ENCODE measurements at places on chromosomes 12 and 14. TPM values are rescaled to one million over a fixed set of nuclear protein-coding genes. Genes with fewer than 3 reads are reported as not detected.
A peak's percentile ranks its signal among the peaks of the same experiment; 100 is the strongest.

The GPD1 gene
- total RNA-seq, result 0.20 TPM

The SPTB gene
- total RNA-seq, result 0.07 TPM

The ELK3 gene
- 7.7 TPM for total RNA-seq

The TMPRSS12 gene
- not detected for total RNA-seq

The CCDC198 gene
- not detected for total RNA-seq

The SLC38A2 gene
- total RNA-seq, result 219 TPM

The PTPRO gene
- 0.47 TPM for total RNA-seq

The MYF6 gene
- total RNA-seq, result not detected

The TMEM63C gene
- 3.3 TPM for total RNA-seq

DNA sequence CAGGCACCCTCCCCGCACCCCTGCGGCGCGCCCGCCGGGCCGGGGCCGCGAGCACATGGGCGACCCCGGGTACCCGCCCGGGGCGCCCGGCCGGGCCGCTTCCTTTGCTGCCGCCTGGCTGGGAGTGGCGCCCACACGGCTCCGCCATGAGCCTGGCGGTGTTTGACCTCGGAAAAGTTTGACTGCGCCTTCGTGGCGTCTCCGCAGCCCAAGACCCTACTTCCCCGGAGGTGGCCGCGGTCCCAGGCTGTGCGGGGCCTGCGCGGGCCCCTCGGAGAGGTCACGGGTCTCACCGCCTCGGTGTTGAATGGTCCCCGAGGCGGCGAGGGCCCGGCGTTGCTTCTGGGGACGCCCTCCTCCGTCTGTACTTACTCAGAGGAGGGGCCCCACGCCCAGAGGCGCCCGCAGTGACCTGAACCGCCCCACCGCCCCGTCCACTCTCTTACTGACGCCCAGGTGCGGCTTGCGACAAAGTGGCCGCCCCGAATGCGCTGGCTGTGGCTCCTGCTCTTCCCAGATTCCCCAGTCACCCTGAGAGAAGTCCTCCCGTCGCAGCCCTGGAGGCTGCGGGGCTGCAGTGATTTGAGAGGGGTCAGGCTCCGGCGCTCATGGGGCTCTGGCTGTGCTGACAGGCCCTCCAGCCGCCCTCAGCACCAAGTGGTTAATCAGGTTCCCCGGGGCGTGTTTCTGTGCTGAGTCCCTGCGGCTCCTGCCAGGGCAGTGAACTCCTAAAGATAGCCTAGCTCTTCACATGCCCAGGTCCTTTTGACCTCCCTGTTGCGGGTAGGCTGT, 5.8 kb downstream of the KMT5A start:
- peaks cover 36% of the 10 kb centered on the region for H3K4me1 ChIP-seq
- peak overlapping the region; percentile 84 for H3K27ac ChIP-seq
- H3K4me3 ChIP-seq, result peak overlapping the region; percentile 83

DNA sequence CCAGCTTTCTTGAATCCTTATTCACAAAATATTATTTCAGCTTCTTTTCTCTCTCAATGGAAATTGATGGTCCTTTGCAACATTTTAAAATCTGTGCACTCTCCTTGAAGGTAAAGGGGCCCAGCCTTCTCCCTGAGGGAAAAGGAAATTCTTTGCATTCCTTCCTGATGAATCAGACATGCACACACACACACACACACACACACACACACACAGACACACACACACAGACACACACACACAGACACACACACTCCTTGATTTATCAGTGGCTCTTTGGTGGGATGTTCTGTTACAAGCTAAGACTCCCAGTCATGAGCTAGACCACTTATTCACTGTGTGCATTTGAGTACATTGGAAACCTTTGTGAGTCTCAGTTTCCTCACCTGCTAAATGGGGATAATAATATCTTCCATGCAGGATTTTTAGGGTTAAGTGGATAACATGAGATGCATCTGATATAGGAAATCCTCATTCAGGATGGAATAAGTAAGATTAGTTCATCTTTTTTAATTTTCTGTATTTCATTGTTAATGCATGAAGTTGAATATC, 45.1 kb upstream of the HMGA2 start:
- no peak overlapping the region for H3K4me3 ChIP-seq
- peaks cover 8% of the 10 kb centered on the region for H3K27me3 ChIP-seq
- no peak overlapping the region for H3K27ac ChIP-seq
- H3K36me3 ChIP-seq, result no peaks in the 10 kb centered on the region
- H3K4me1 ChIP-seq, result no peaks in the 10 kb centered on the region

DNA sequence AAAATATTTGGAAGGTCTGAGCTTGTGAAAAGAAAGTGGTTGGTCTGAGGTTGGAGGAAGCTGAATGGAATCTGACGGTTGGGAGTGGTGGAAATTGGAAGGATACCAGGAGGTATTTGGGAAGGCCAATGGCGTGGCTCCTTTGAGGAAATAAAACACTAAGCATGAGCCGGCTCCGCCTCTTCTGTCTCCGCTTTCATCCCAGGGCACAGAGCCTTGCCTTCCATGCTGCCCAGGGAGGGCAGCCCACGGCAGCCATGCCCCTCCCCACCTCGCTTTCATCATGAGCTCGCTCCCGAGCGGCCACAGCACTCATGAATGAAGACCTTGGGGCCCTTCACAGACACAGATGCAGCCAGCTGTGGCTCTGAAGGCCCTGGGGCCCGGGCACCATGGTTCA, 36.2 kb downstream of the HSP90AA1 start:
- no peaks in the 10 kb centered on the region for H3K4me1 ChIP-seq
- no peak overlapping the region for H3K4me3 ChIP-seq
- H3K27ac ChIP-seq, result no peak overlapping the region
- H3K36me3 ChIP-seq, result peaks cover 33% of the 10 kb centered on the region
- H3K27me3 ChIP-seq, result no peaks in the 10 kb centered on the region

DNA sequence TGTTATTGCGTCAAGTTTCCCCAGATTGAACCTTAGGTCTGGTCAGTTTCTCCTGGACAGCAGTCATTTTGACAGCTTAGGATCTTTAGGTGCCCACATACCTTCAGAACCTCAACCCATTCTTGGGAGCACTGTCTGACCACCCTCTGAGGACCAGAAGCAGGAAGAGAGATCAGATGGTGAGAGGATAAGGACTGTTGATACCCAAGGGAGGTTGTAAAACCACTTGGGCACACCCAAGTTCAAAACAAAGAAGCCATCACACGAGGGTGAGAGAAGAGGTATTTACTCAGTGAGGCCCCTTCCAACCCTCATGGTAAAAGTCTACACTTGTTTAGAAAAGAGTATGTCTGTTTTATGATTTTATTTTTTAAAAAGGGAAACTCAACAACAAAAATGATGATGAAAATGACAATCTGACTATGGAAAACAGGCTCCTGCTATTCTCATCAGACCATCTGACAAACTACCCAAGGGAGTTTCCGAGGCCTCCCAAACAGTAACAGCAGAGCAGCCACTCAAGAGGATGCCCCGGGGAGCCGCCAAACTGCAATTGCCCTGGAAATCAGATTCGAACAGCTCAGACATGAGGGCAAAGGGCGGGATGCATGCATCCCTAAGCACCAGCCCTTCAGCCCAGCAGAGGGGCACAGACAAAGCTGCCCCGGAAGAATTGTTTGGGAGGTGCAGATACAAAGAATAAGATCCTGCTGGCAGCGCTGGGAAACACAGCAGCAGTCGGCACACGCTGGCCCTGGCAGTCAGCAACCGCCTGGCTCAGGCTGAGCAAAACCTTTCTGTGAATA, 162.6 kb upstream of the PLEKHG7 start:
- peaks cover 23% of the 10 kb centered on the region for H3K36me3 ChIP-seq
- H3K4me1 ChIP-seq, result peaks cover 59% of the 10 kb centered on the region
- H3K27ac ChIP-seq, result peak overlapping the region; percentile 94
- peak; percentile 29 for DNase-seq
- H3K4me3 ChIP-seq, result no peak overlapping the region

GRCh38 chr14:90795744-90796143, 20.5 kb downstream of the TTC7B start:
- no peak for DNase-seq
- H3K4me1 ChIP-seq, result no peaks in the 10 kb centered on the region
- H3K36me3 ChIP-seq, result no peaks in the 10 kb centered on the region
- no peak overlapping the region for H3K27ac ChIP-seq
- H3K27me3 ChIP-seq, result no peaks in the 10 kb centered on the region

DNA sequence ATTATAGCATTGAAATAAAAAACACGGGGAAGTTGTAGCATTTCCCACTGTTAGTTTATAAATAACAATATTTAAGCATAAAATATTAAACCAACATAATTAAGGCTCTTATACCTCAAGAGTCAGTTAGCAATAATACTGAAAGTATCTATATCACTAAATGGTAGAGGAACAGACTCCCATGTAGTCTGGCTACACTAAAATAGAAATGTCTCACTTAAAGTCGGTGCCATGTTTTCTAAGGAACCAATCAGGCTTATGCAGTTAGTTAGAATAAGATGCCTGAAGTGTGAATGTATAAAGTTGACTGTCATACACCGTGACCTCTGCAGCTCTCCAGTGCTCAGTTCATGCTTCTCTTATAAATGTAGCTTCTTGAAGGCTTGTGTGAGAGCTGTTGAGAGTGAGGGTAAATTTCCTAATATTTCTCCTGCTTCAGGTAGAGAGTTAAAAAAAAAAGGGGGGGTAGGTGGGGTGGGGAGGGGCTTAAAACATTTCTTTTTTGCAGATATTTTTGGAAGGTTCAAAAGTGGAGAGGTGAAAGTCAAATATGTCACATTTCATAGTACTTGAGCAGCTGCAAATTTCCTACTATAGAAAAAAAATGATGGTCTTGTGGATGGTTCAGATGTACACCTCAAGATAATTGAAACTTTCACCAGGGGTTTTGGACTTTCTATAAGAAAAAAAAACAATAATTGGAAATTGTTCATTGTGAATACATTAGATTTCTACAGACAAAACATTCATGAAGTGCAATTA, 64.5 kb downstream of the PTCSC3 start:
- H3K27ac ChIP-seq, result no peak overlapping the region
- H3K4me1 ChIP-seq, result no peaks in the 10 kb centered on the region
- no peak overlapping the region for H3K4me3 ChIP-seq
- no peak for DNase-seq

DNA sequence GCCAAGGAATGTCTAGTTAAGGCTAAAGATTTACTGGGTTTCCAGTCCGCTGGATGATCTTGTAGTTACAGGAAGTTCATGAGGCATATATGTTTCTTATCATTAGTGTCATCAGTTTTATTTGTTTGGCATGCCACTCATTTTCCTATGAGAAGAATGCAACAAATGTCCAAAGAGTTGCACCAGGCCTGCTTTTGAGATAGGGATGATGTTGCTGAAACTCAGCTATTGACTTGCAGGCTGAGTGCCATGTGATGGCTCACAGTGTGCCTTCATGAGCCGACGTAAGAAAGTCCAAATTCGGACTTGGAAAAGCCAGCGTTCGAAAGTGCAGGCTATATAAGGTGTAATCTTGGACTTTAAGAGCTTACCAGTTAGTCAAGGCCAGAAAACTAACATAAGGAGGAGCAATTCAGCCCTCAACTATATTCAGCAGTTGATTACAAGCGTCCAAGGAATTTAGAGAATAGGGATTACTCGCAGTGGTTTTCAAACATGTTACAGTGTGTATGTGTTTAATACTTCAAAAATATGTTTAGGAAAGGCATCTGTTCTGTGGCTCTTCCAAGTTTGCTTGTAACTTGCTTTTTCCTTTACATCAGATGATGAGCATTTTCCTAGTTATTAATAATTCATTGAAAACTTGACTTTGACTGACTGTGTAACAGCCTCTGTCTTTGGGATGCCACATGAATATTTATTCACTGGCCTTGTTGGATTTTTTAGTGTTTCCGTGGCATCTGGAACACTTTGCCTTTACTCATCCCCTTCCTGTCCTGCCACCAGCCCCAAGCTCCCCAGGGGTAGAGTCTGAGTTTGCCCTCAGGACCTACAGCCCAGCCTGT, 101.3 kb downstream of the LGMN start:
- peaks cover 54% of the 10 kb centered on the region for H3K36me3 ChIP-seq
- H3K27ac ChIP-seq, result peak overlapping the region; percentile 64
- H3K27me3 ChIP-seq, result no peaks in the 10 kb centered on the region
- no peak for DNase-seq
- peak overlapping the region; percentile 15 for H3K4me3 ChIP-seq

GRCh38 chr12:6230321-6231110, 30.3 kb downstream of the CD9 start:
- no peaks in the 10 kb centered on the region for H3K36me3 ChIP-seq
- H3K4me1 ChIP-seq, result peaks cover 28% of the 10 kb centered on the region
- peak; percentile 86 for DNase-seq

DNA sequence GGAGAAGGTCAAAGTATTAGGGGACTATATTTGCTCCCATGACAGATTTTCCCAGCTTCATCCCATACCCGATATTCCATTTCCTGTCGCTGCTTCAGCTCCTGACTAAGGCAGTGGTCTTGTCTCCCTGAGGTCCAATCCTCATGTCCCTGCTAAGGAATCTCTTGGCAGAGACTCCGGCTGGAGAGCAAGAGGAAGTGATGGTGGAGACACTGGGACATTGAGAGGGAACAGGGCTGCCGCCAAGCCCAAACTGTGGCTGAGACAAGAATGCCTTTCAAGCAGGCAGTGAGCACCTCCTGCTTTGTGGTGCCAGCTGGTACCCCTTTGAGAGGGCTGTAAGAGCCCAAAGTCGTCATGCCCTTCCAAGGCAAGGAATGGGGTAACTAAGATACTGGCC, 5.5 kb downstream of the SP7 start:
- no peak overlapping the region for H3K4me3 ChIP-seq
- H3K36me3 ChIP-seq, result no peaks in the 10 kb centered on the region
- no peak overlapping the region for H3K27ac ChIP-seq

DNA sequence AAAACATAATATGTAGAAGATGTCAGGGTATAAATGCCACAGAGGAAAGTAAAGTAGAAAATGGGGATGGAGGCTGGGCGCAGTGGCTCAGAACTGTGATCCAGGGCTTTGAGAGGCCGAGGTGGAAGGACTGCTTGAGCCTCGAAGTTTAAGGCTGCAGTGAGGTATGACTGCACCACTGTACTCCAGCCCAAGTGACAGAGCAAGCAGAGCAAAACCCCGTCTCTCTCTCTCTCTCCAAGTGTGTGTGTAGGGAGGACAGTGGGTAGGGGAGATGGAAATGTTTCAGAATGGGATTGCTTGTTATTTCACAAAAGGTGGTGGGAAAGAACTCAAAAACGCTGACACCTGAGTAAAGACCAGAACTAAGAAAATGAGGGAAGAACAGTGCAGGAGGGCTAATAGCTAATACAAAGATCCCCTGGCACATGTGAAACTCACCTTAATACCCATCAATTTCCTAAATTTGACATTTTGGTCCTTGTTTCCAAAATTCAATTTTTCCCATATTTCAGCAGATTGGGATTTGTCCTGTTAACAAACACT, 5.7 kb upstream of the ZCCHC8 start:
- no peak for DNase-seq
- peak overlapping the region; percentile 70 for H3K27ac ChIP-seq
- H3K4me1 ChIP-seq, result peaks cover 9% of the 10 kb centered on the region
- H3K36me3 ChIP-seq, result peaks cover 62% of the 10 kb centered on the region
- H3K27me3 ChIP-seq, result no peaks in the 10 kb centered on the region
- H3K4me3 ChIP-seq, result no peak overlapping the region

- H3K4me3 ChIP-seq, result no peak overlapping the region
- no peak overlapping the region for H3K27ac ChIP-seq
- H3K4me1 ChIP-seq, result no peaks in the 10 kb centered on the region
Observed at GRCh38 chr12:56803750-56804149, 40.6 kb downstream of the HSD17B6 start.

- peaks cover 2% of the 10 kb centered on the region for H3K4me1 ChIP-seq
- H3K27ac ChIP-seq, result no peak overlapping the region
- H3K36me3 ChIP-seq, result no peaks in the 10 kb centered on the region
- DNase-seq, result no peak
Observed at GRCh38 chr14:61219673-61220072, 61.5 kb downstream of the TMEM30B start.

All from activated CD8-positive, alpha-beta T cell treated with anti-CD3 and anti-CD28 coated beads for 36 hours (primary cell).